ENCODE measurements at places on chromosomes 3 and 15. TPM values are rescaled to one million over a fixed set of nuclear protein-coding genes. Genes with fewer than 3 reads are reported as not detected.
A peak's percentile ranks its signal among the peaks of the same experiment; 100 is the strongest.

GABPB1 gene
- 6.7 TPM for total RNA-seq

OCA2 gene
- total RNA-seq: not detected

KBTBD12 gene
- total RNA-seq: 2.0 TPM

ARMC8 gene
- 103 TPM for total RNA-seq

CELSR3 gene
- 0.66 TPM for total RNA-seq

MYO1E gene
- 48.5 TPM for total RNA-seq

DNA sequence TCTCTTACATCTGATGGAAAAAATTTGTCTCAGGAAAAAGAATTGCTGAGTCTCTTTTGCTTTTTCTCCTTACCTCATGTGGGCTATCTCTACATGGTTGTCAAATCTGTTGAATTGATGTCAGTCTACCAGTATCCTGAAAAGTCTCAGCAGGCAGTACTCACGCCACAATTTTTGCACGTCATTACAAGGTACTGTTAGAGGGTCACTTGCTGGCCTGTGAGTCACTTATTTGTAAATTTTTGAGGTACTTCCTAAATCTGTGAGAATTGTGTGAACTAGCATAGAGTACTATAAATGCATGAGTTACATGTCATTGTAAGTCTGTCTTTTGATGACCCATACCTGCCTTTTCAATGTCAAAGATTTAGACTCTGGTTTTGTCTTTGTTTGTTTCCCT, 15.9 kb downstream of the HPS3 start:
- peak overlapping the region; percentile 56 for H3K27ac ChIP-seq
- H3K27me3 ChIP-seq: no peaks in the 10 kb centered on the region
- H3K36me3 ChIP-seq: peaks cover 4% of the 10 kb centered on the region
- DNase-seq: no peak
- H3K4me1 ChIP-seq: no peaks in the 10 kb centered on the region

GRCh38 chr3:73611176-73611575, 13.6 kb downstream of the PDZRN3 start:
- peaks cover 16% of the 10 kb centered on the region for H3K4me1 ChIP-seq
- no peak for DNase-seq
- no peak overlapping the region for H3K4me3 ChIP-seq
- no peak overlapping the region for H3K27ac ChIP-seq

DNA sequence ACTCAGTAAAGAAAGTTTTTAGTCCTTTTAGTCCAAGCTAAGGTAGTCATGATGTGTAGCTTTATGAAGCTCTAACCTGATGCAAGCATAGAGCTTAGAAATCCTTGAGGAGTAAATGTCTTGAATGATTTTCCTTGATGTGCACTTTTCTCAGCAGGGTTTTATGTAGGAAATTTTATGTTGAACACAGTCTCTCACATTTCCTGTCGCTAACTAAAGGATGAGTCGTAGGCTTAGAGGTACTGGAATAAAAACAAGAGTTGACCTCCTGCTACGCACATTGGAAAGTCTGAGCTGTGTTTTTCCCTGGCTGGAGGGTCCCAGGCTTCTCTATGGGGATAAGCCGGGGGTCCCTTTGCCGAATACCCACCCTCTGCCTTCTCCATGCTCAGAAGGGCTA, 34.7 kb upstream of the ZPLD1 start:
- no peaks in the 10 kb centered on the region for H3K27me3 ChIP-seq
- H3K27ac ChIP-seq: no peak overlapping the region
- H3K4me3 ChIP-seq: no peak overlapping the region
- DNase-seq: no peak
- no peaks in the 10 kb centered on the region for H3K4me1 ChIP-seq

- no peak overlapping the region for H3K4me3 ChIP-seq
- H3K27ac ChIP-seq: no peak overlapping the region
- no peaks in the 10 kb centered on the region for H3K4me1 ChIP-seq
- no peaks in the 10 kb centered on the region for H3K36me3 ChIP-seq
- DNase-seq: peak; percentile 18
These were observed 48.0 kb upstream of the FSTL1 start for GRCh38 chr3:120498556-120499346.

DNA sequence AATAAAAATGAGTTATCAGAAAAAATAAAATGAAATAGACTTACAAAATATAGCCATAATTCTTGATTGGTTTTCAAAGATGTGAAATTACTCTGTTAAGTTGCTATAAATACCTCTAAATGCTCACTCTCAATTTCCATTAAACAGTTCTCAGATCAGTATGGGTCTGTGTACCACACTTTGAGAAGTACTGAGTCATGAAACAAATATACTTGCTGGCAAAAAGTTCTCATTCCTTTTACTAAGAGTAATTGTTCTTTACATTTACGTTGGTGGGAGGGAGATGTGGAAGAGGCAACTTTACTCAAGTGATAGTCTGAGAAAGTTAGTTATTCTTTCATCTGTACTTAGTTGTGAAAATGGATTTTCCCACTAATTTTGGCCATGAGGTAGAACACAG, 96.3 kb downstream of the ZNF385D start:
- H3K4me1 ChIP-seq: no peaks in the 10 kb centered on the region
- no peak overlapping the region for H3K27ac ChIP-seq
- H3K27me3 ChIP-seq: no peaks in the 10 kb centered on the region
- H3K36me3 ChIP-seq: no peaks in the 10 kb centered on the region
- DNase-seq: no peak

DNA sequence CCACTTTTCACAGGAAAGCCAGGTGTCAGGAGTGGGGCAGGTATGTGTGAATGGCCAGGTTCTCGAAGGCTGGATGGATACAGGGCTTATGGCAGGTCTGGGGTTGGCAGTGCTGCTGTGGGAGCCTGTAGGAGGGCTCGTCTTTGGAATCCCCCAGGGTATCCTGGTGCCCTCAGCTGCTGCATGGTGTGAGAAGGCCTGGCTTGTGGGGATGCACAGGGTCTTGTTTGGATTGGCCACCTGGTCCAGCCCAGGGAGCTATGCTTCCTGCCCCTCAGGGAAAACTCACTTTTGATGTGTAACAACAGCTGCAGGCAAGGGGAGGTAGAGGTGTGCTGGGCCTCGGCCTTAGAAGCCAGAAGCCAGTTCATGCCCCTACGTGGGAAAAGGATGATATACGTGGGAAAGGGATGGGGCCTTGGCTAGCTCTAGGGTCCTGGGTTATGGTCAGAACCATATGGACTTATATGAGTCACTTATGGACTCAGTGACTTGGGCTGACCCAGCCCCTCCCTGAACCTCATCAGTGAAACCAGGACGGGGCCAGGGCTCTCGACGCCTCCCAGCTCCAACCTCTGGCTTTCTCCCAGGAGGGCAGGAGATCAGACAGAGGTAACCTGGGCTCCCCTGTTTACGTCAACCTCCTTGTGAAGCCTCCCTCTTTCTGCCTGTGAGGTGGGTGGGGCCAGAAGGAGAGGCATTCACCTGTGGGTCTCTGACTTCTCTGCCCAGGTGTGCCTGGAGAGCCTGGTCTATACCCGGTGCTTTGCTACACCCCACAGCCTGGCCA, 37.8 kb upstream of the CSPG4 start:
- DNase-seq: no peak
- no peaks in the 10 kb centered on the region for H3K27me3 ChIP-seq
- H3K36me3 ChIP-seq: no peaks in the 10 kb centered on the region
- no peak overlapping the region for H3K27ac ChIP-seq
- no peak overlapping the region for H3K4me3 ChIP-seq

DNA sequence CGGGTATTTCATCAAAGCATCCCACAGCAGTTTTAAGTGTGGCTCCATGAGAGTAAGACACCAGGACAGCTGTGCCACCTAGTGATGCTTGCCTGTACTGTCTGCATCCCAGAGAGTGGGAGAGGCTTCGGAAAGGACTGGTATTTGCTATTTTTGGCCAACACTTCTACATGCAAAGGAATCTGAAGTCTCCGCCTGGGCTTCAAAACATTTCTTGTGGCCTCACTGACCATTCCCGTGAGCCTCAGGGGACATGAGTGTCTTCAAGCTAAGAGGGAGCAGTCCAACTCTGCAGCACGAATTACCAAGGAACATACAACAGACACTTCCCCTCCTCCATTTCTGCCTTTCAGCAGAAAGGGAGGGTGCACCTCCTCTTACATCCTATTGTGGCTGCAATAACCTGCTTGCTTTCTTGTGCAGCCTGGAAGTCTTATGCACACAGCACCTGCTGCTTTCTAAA, 177.5 kb downstream of the RORA start:
- DNase-seq: peak; percentile 23
- H3K4me3 ChIP-seq: no peak overlapping the region
- no peaks in the 10 kb centered on the region for H3K4me1 ChIP-seq

AADACL2 gene
- total RNA-seq: not detected

GRCh38 chr3:15527031-15527459, 5.5 kb upstream of the COLQ start:
- H3K4me1 ChIP-seq: peaks cover 34% of the 10 kb centered on the region
- H3K27ac ChIP-seq: no peak overlapping the region
- no peaks in the 10 kb centered on the region for H3K36me3 ChIP-seq
- H3K27me3 ChIP-seq: no peaks in the 10 kb centered on the region
- DNase-seq: peak; percentile 24
- H3K4me3 ChIP-seq: no peak overlapping the region

ZIC1 gene
- not detected for total RNA-seq

TEX55 gene
- total RNA-seq: not detected

GRCh38 chr15:74006774-74007639, 12.5 kb downstream of the PML start:
- H3K4me3 ChIP-seq: no peak overlapping the region
- H3K4me1 ChIP-seq: peaks cover 12% of the 10 kb centered on the region
- no peaks in the 10 kb centered on the region for H3K27me3 ChIP-seq
- no peaks in the 10 kb centered on the region for H3K36me3 ChIP-seq
- H3K27ac ChIP-seq: no peak overlapping the region

GFM1 gene
- 53.7 TPM for total RNA-seq

- no peaks in the 10 kb centered on the region for H3K4me1 ChIP-seq
- no peaks in the 10 kb centered on the region for H3K27me3 ChIP-seq
- no peak for DNase-seq
- no peak overlapping the region for H3K27ac ChIP-seq
- no peak overlapping the region for H3K4me3 ChIP-seq
These were observed 174.5 kb downstream of the OPA1 start for GRCh38 chr3:193767353-193768069.

DNA sequence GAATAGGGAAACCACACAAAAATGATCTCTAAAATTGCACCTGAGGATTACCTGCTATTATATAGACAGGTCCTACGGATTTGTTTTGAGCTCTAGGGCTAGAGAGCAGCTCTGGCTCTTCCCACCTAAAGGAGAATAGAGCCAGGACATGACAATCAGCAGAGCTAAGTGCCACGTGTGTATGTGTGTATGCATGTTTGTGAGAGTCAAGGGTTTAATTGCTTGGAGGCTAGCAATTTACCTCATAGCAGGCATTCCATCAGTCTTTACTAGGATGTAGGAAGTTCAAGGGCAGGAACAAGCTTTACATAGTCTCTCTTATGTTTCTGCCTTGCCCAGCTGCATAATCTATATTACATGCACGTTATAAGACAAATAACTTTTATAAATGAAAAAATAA, 498.2 kb downstream of the NSUN3 start:
- no peak for DNase-seq
- no peaks in the 10 kb centered on the region for H3K4me1 ChIP-seq
- H3K27ac ChIP-seq: no peak overlapping the region
- no peaks in the 10 kb centered on the region for H3K27me3 ChIP-seq
- H3K36me3 ChIP-seq: no peaks in the 10 kb centered on the region

Measured in body of pancreas (tissue), 4 donors.